ENCODE measurements at places on chromosomes 16 and 17.

GRCh38 chr16:4110065-4110464 is 6.2 kb downstream of the ADCY9 start:
- no peak for DNase-seq

GRCh38 chr16:67015313-67015731 is 13.6 kb upstream of the CBFB start:
- no peak for DNase-seq

- DNase-seq: no peak
Measured at GRCh38 chr16:549544-550263, 10.5 kb upstream of the PRR35 start.

GRCh38 chr17:17275971-17276370 is 5.1 kb downstream of the COPS3 start:
- DNase-seq: no peak

Data from central memory CD8-positive, alpha-beta T cell (primary cell).